ENCODE measurements at places on chromosomes 3 and 15.

DNA sequence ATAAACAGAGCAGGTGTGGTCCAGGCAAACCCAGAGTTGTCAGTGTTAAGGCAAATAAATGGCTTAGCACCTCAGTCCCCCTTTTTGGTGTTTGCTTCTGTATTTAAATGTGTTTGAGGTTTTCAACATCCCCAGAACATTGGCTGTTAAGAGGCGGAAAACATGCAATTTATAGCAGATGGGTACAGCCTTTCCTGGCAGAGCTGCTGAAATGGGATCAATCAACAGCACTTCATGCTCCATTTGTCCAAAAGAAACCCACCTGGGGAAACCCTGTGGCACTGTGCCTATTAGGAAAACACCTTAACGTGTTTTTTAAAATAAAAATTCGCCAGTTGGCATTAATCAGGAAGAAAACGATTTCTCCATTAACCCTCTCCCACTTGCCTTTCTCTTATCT is 135.4 kb downstream of the MCTP2 start:
- no peak for DNase-seq

- no peak for DNase-seq
These were observed 5.9 kb downstream of the ADPRH start for GRCh38 chr3:119585208-119585607.

GRCh38 chr3:122362026-122362425 is 21.0 kb downstream of the MIX23 start:
- no peak for DNase-seq

GRCh38 chr3:171251835-171252234 is 208.4 kb downstream of the TNIK start:
- no peak for DNase-seq

DNA sequence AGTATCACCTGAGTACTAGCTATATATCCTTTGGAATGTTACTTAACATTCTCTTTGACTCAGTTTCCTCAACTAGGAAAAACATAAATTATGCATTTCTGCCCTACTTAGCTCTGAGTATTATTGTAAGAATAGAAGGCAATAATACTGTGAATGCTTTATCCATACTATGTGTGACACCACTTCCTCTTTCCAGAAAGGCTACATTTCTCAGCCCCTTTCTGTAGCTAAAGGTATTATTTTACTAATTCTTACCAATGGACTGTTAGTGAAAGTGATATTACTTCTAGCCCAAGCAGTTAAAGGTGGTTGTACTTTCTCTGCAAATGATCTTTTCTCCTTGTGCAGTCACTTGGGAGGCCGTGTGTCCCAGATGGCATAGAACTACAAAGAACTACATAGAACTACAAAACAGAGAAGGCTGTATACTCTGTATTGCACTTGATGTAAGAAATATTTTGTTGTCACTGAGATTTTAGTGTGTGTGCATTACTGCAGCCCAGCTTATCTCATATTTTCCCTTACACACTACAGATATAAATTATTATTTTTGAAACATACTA is 35.1 kb downstream of the MYH15 start:
- no peak for DNase-seq

DNA sequence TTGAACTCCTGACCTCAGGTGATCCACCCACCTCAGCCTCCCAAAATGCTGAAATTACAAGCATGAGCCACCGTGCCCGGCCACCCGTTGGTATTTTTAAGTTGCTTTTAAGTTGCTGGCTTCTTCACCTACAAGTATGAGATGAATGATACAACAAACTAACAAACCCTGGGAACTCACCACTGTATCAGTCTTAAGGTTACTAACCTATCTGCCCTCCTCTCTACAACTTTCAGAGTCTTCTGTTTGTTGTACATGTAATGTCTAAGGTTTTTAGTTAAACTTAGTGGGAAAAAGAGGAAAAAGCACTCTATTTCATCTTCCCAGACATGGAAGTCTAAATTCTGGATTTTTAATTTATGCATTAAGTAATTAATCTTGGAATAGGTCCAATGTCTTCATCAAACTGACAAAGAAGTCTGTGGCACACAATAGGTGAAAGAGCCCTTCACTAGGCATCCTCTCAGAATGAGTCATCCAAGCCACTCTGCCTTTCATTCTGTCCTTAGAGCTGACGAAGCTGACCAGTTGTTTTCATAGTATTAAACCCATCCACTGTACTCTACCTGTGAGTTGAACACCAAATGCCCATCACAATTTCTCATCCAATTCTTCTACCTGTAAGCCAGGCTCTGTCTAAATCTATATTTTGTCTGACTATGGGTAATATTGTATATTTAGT is 936.1 kb downstream of the TUSC7 start:
- no peak for DNase-seq

- no peak for DNase-seq
These were observed 49.7 kb upstream of the RBSN start for GRCh38 chr3:15148614-15149013.

DNA sequence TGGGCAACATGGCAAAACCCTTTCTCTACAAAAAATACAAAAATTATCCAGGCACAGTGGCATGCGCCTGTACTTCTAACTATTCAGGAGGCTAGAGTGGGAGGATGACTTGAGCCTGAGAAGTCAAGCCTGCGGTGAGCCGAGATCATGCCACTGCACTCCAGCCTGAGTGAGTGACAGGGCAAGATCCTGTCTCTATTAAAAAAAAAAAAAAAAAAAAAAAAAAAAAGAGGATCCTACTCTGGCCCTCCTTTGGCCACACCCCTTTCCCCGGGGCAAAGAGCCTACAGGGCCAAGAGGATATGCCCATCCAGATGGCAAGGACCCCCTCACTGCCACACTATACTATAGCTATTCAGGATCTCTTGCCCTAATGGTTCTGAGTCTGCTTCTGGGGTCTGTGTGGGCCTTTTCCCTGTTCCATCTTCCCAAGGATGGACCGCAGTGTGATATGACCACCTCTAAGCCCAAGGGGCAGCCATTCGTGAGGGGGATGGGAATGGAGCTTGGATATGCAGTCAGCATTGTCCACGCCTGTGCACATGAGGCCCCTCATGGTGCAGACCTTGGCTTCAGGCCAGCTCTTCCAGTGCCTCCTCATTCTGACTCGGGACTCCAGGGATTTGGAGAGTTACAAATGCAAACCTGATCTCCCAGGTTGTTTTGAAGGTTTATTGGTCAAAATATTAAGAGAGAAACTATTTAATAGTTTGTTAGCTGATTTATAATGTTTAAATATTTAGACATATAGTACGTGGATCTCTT is 7.3 kb downstream of the TYRO3 start:
- DNase-seq, result no peak

- DNase-seq, result no peak
These were observed 26.9 kb upstream of the TJP1 start for GRCh38 chr15:29849218-29849617.

- no peak for DNase-seq
These were observed 6.0 kb upstream of the PHLDB2 start for GRCh38 chr3:111853068-111853467.

- no peak for DNase-seq
These were observed 362.3 kb upstream of the CBLB start for GRCh38 chr3:106231086-106231485.

DNA sequence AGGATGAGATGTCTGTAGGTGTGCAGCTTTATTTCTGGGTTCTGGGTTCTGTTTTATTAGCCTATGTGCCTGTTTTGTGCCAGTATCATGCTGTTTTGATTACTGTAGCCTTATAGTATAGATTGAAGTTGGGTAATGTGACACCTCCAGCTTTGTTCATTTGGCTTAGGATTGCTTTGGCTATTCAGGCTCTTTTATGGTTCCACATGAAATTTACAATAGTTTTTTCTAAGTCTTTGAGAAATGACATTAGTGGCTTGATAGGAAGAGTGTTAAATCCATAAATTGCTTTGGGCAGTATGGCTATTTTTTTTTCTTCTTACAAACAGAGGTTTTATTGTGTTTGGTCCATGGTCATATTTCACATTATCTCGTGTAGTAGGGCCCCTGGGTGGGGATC is 285.8 kb upstream of the GADL1 start:
- no peak for DNase-seq

- no peak for DNase-seq
These were observed 59.5 kb upstream of the MCF2L2 start for GRCh38 chr3:183487896-183488295.

DNA sequence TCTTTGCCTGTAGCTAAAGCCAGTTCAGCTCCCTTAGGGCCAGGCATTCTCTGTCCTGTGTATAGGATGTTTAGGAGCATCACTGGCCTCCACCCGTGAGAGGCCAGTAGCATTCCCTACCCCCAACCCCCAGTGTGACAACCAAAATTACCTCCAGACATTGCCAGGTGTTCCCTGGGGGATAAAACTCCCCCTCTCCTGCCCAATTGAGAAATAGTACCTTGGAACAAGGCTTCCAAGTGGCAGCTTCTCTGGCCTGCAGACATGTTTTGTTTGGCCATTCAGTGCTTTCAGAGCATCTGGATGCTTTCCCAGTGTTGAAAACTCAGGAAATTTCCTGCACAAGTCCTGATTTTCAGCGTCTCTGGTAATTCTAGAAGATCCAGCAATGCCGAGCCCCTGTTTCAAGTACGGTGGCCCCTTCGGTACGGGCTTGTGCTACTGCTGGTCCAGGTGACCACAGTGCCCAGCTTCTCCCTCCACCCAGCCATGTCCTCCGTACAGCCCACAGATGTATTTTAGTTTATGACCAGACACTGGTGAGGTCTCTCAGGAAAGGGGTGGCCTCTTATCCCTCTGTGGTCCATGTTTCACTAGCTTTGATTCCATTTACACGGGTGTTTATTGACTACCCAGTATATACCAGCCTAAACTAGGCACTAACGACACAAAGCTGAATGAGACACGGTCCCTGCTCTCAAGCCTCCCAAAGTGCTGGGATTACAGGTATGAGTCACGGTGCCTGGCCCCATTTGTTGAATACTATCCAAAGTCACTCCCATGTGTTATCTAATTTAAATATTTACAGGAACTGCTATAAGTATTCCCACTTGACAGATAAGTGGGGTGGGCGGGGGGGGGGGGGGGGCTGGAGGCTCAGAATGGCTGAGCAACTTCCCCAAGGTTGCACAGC is 125.4 kb upstream of the RAD18 start:
- no peak for DNase-seq

DNA sequence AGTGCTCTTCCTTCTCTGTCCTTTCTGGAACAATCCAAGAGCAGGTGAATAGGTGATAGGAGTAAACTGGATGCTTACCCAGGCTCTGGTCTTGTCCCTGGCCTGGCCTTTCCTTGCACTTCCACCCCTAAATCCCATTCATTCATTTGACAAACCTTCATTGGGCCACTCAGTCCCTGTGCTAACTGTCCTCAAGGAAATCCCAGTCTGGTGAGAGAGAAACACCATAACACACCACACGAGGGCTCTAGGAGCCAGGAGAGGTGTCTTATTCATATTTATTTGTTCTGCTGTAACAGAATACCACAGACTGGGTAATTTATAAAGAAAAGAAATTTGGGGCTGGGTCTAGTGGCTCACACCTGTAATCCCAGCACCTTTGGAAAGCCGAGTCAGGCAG is 22.8 kb downstream of the EFCC1 start:
- no peak for DNase-seq

DNA sequence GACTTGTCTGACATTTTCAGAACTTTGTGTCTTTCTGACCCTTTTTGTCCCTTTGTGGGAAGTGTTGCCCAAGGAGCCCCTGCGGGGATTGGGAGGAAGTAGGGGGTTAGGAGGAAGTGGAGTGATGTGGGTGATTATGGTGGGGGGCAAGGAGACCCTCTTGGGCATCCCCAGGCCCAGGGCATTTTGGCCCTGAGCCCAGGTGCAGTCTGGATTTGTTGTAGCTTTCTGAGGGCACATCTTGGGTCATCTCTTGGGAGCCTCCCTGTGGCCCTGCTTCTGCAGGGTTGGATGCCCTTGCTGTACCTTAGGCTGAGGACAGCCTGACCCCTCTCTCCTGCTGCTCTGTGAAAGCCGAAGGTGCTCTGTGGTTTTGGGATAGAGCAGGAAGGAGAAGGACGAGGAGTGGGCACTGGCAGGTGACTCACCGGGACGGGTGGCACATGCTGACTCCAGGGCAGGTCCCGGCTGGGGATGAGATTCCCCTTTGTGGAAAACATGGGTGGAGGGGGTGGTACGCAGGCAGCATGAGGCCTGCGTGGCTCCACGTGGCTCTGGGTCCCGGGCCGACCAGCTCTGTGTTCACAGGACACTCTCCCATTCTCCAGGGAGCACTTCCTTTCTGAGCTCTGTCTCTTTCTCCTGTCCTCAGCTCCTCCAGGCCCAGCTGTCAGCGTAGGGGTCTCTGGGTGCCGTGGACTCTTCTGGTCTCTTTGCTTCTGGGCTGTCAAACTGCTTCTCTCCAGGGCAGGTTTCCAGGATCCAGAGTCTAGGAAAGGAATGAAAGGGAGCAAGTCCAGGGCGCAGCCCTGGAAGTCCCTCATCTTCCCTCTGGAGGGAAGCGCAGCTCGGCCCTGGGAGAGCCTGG is 11.8 kb downstream of the CD276 start:
- DNase-seq, result no peak
